ENCODE measurements at places on chromosomes 12 and 14.
A peak's percentile ranks its signal among the peaks of the same experiment; 100 is the strongest.

GRCh38 chr12:6355491-6356373 is 13.9 kb upstream of the TNFRSF1A start:
- DNase-seq = peak; percentile 86

GRCh38 chr14:21074398-21075272 is 4.5 kb downstream of the ARHGEF40 start:
- no peak for DNase-seq

DNA sequence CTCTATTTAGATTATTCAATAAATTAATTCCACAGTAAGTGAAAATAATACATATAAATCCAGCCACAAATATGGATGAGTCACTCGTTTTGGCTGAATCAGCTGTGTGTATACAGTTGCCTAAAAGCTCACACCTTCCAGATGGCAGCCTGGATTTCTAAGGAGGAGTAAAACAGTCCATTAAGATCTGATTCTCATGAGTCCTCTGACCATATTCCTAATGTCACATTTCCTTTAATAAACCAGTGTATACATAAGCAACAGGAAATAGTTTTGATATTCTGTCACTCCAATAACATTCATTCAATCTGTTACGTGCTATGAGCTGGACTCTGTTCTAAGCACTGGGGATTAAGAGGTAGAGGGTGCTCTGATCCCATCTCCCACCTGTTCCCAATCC is 21.8 kb downstream of the MDM1 start:
- no peak for DNase-seq

GRCh38 chr12:67843257-67843656 is 146.0 kb upstream of the IFNG-AS1 start:
- no peak for DNase-seq

GRCh38 chr12:70236990-70237389 is 6.2 kb upstream of the CNOT2 start:
- DNase-seq = no peak

- DNase-seq = no peak
These were observed 1.4 kb downstream of the PPM1A start for GRCh38 chr14:60250257-60251035.

DNA sequence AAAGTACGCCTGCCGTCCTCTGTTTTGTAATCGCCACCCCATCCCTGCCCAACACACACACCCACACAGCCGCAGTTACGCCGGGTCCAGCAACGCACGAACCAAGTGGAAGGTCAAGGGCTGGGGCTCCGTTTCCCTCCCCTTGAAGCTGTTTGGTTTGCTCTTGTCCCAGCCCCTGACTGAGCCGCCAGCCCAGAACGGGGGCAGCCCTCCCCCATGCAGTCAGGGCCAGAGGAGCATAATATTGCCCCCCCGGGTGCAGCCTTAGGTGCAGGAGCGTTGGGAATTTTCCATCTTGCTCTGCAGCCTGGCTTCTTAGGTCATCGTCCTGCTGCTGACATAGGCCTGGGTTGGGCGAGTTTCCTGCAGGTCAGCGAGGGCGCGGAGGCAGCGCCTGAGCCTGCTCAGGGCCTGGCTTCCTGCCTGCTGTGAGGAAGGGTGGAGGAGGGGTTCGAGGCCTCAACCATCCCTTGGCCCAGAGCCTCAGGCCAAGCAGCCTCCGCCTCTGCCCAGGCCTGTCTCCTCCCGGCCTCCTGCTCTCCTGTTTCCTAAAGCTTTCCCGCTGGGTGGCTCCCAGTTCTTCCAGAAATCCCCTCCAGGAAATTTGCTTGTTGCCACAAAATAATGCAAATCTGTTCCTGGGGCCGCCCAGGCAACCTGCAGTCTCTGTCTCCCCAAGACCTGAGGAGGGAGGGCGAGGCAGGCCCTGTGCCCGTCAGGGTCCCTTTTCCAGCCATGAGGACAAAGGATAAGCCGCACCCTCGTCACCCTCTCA is 44.5 kb downstream of the PSMA6 start:
- peak; percentile 94 for DNase-seq

DNA sequence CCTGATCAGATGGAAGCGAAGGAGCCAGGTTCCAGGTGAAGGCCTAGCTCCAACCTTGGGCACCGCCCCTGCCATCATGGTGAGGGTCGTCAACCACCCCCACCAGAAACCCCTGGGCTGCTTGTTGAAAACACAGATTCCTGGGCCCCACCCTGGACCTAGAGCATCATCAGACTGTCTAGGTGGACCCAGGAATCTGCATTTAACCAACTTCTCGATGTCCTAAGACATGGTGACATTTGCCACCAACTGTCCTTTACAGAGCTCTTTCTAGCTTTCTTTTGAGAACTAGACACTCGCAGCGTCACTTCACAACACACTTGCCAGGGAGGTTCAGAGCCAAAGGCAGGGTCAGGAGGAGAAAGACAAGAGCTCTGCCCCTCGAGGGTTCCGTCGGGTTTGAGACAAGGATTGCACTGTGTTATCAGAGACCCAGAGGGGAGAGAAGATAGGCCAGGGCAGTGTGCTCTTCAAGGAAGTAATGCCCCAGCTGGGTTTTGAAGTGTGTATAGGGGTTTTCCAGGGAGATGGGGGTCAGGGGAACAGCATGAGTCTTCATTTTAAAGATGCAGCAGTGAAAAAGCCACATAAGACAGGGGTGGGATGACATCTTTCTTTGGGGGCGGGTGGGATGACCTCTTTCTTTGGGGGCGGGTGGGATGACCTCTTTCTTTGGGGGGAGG is 24.6 kb downstream of the RFLNA start:
- DNase-seq = no peak

DNA sequence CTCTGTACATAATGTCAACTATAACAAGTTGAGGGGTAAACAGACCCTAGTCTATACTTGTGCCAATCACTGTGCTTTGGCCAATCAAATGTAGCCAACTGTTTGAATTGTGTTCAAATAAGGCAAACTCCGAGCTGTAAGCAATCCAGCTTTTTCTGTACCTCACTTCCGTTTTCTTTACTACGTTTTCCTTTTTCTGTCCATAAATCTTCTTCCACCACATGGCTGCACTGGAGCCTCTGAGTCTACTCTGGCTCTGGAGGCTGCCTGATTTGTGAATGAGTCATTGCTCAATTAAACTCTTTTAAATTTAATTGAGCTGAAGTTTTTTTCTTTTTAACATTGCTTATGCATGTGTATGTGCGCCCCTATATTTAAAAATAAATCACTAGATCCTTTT is 29.7 kb downstream of the CLEC1A start:
- DNase-seq = peak; percentile 40

DNA sequence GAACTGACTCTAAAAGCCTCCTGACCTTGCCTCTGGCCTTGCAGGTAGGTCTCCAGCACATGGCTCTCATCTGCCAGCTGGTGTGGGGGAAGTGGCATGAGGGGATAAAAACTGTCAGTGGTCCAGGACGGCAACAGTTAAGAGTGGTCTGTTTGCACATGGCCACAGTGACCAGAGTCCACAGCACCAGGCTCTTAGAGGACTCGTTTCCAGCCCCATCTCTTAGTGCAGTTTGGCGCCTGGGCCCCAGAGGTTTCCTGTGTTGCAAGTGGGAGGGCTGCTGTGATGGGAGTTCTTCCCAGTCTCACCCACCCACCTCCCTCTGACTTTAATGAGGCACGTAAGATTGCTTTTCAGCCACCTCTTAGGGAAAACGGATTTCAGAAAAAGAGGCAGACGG is 37.0 kb downstream of the APPL2 start:
- DNase-seq = no peak

- DNase-seq = no peak
These were observed 105.4 kb downstream of the SRGAP1 start for GRCh38 chr12:63949902-63950301.

DNA sequence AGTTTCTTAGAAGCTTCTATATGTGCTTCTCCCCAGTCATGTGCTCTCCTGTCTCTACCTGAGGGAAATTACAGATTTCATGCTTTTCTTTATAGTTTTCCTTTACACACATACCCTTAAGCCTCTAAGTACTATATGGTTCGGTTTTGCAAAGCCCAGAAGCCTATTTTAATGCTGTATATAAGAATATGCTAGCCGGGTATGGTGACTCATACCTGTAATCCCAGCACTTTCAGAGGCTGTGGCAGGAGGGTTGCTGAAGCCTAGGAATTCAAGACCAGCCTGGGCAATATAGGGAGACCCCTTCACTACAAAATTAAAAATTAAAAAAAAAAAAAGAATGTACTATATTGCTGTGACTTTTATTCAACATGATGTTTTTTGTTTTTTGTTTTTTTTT is 15.4 kb downstream of the DGLUCY start:
- DNase-seq = no peak

- peak; percentile 92 for DNase-seq
These were observed 1.4 kb downstream of the TMTC1 start for GRCh38 chr12:29782285-29782870.

DNA sequence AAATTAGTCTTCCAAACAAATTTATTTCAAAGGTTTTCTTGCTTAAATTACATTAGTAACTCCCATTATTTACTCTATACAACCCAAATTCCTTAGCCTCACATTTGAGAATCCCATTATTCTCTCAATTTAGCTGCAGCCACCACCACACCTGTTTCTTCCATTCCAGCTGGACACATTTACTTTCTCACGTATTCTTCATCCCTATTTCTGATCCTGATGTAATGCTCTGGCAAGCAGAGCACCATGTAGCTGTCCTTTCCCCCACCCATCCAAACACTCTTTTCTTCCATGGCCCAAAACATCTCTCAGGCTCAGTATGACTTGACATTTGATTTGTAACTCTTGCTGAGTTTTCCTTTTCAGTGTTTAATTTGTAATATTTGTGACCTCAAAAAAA is 240.2 kb upstream of the CLEC14A start:
- no peak for DNase-seq

DNA sequence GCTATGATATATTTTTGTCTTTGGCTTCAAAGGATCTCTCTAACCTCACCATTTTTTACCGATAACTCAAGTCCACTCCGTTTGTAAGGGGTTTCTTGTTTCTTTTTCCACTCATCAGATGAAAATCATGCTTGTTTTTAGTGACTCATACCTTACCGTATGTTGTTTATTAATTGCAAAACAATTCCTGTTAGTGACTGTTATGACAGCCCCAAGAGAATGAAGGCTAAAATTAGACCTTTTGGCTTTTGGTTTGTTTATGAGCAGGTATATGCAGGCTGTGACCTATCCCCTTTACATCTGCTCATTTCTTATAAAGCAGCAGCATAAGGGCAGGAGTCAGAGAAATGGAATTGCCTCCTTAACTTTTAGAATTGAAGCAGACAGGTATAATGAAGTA is 319.8 kb downstream of the CEP128 start:
- DNase-seq = no peak

- no peak for DNase-seq
These were observed 845.7 kb upstream of the USP15 start for GRCh38 chr12:61414470-61414869.

DNA sequence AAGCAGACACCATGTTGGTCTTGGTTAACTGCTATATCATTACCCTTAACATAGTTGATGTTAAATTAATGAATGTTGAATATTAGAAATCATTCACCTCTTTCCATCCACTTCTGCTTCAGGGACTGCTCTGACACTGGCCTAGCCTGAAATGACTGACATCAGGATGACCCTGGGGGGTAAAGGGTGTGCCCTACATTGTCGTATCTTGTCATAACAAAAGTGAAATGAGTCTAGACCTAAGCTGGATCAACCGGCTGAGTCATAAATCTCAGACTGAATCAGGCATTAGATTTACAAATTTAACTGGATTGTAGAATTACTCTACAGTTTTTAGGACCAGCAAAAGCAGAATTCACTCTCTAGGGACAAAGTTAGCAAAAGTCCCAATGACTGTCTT is 35.3 kb downstream of the KICS2 start:
- peak; percentile 86 for DNase-seq

- DNase-seq = no peak
These were observed 356 bp upstream of the ZC3H14 start for GRCh38 chr14:88562532-88562830.

DNA sequence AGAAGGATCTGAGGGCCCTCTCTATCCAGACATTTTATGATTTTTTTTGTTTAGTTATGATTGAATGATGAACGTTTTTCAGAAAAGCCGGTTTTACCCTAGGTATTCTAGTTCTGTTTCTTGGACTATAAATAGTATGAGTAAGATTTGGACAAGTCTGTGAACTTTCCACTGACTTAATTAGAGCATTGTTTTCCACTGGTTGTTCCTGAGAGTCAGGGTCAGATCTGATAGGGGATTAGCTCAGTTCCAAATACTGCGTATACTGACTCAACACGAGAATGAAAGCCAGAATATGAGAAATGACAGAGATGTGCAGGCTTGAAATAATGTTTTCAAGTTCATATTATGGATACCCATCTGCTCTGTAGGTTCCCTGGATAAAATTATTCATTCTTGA is 361.6 kb downstream of the AEBP2 start:
- DNase-seq = no peak

DNA sequence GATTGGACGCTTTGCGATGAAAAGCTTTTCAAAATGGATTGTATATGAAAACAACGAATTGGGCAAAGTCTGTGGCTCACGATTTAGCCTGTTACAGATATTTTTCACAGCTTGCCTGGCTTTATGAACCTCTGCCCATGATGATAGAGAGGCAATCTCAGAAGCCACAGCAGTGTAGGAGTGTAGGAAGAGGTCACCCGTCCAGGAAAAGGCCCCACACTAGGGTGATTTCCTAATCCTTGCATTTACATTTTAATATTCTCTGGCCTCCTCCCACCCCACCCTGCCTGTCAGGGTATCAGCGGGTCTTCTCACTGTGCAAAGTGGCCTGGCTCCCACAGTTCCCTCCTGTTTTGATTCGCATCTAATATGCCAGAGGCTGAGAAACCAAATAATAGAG is 81.8 kb upstream of the FOXN3 start:
- peak; percentile 33 for DNase-seq

GRCh38 chr12:106720696-106721095 is 53.8 kb upstream of the RIC8B start:
- no peak for DNase-seq

DNA sequence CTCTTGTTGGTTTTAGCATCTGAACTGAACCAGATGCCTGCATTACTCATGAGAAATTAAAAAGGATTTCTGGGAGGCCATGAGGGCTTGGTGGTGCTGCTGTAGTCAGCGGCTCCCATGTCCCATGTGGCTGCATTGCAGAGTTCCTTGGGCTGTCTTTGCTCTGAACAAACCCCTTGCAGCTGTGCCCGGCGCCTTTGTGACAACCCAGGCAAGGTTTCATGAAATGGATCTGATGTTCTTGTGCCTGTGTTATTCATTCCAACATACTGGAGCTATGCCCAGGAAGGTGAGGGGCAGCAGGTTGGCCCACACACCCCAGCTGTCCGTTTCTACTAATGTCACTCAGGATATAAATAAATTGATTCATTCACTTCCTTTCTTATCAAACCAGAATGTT is 40.8 kb downstream of the TGFB3 start:
- no peak for DNase-seq

- no peak for DNase-seq
These were observed 44.6 kb downstream of the C14orf132 start for GRCh38 chr14:96083667-96084320.

DNA sequence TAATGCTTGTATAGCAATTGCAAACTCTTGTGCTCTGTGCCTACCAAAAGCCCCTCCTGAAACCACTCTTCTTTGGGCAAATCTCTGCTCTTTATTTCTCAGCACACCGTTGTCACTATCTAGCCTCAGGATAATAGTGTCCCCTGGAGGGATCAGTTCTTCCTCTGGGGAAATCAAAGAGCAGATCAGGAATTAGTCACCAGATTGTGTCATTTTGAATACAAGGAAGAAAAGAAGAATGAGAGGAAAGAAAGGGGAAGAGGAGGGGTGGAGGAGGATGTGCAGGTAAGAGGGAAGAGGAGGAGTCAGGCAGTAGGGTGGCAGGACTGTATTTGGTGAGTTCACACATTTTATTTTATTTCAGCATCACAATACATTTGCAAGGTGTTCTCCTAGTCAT is 256.4 kb downstream of the GRIN2B start:
- no peak for DNase-seq

Measured in suppressor macrophage treated with lipopolysaccharide for 4 hours (primary cell).